ENCODE measurements at places on chromosomes 7 and 10.
A peak's percentile ranks its signal among the peaks of the same experiment; 100 is the strongest.

DNA sequence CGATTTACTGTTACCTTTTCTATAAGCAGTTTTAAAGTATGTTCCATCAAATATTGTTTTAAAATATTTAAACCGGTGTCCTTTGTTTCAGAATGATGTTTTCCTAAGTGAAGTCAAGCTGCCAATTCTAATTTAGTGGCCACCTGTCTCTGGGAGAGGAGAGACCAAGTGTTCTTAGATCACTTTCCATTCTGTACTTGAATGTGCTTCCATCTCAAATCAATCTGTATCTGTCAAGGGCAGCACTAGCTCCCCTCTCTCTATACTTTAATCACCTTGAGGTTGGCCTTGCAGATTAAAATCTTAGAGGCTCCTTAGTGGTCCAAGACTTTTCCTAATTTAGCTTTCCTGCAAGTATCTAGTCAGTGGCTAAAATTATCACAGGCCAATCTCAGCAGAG is 49.6 kb downstream of the LGI1 start:
- DNase-seq, result no peak

GRCh38 chr7:135420786-135421185 is 89.1 kb downstream of the CNOT4 start:
- no peak for DNase-seq

- no peak for DNase-seq
Measured at GRCh38 chr10:43134126-43134905, 3.9 kb upstream of the CSGALNACT2 start.

- DNase-seq, result peak; percentile 7
Measured at GRCh38 chr7:99562832-99563231, 4.4 kb downstream of the ZNF655 start.

- DNase-seq, result peak; percentile 68
Measured at GRCh38 chr7:87312215-87312865, 33.1 kb upstream of the CROT start.
